ENCODE measurements at places on chromosomes 7 and 10.

- no peak for DNase-seq
These were observed 473.7 kb downstream of the SUGCT start for GRCh38 chr7:40608321-40609075.

GRCh38 chr7:26199301-26200037, 1.1 kb downstream of the HNRNPA2B1 start:
- DNase-seq: no peak

GRCh38 chr7:1706721-1707613, 36.9 kb downstream of the ELFN1 start:
- DNase-seq: no peak

DNA sequence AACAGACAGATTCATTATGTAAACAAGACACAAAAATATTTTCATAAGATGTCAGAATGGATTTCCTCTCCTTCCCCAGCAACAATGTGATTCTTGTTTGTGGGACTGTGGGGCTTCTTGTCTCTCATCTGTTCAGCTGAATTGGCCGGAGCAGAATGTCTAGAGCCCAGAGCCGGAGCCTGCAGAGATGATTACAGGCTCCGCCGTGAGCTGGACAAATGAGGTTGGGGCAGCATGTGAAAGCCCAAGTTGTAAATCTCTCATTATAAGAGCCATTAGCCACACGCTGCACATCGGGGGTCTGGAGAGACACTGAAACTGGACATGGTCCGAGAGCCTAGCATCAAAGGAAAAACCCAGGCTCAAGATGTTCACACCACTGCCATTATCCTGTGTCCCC, 137.0 kb upstream of the ADAM12 start:
- no peak for DNase-seq

DNA sequence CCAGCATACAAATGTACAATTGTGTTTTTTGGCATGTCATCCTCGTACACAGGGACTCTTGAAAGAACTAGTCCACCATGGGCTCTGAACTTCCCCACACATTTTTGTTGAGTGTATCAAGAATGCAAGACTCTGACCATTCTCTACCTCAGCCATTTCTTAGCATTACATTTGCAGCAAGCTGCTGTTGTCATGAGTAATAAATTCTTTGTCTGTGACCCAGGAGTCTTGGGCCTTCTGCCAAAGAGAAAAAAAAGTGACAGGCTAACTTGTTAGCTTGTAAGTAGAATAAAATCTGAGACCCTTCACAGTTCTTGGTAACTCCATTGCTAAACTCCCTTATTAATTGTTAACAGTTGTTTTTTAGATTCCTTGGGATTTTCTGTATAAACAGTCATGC, 542.3 kb upstream of the MBL2 start:
- DNase-seq: peak; percentile 81

DNA sequence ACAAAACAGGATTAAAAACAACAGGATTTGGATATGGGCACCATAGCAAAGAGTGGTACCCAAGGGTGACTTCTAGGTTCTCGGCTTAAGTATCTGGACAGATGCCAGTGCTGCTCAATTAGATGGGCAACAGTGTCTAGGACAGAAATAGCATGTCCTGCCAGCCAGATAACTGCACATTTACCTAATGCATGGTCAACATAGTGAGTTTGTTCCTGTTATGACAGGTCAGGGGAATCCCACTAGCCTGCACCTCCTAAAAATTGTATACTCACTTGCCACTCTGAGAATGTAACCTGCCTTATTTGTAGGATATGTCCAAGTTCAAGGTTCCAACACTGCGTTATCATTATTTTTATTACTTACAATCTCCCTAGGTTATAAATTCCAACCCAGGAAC, 471.7 kb downstream of the GRM8 start:
- DNase-seq: no peak

DNA sequence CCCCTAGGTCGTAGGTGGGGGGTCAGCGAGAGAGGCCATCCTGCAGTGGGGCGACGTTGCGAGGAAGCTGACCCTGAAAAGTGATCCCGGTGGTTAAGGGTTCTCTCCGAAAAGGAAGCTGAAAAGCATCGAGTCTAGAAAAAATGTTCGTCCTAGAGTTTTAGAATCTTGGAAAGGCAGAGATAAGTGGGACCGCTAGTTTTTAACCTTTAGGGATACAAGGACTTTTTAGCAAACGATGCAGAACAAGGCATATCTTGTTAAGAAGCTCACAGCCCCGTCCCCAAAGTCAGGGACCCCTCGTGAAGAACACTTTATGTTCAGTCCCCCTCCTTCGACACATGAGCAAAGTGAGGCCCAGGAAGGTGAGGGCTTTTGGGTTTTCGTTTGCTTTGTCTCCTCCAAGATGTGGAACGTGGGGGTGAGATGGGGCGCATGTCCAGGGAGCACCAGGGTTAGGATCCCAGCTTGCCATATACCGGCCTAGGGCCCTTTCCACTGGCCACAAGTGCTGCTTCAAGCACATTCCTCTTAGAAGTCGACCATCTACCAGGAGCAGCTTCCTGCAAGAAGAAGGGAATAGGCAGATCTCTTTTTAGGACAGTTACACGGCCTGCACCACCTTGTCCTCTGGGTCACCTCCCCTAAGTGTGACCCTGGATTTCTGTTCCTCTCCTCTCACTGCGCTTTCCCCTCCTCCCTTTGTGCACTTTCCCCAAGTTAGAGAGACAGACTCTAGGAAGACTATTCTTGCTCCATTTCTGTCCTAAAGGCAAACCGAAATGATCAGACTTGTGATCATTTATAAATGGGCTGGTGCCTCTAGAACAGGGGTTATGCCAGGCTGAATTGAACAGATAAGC, 969 bp downstream of the SLC35G1 start:
- DNase-seq: no peak

GRCh38 chr10:12872577-12872976, 128.9 kb downstream of the CCDC3 start:
- no peak for DNase-seq

DNA sequence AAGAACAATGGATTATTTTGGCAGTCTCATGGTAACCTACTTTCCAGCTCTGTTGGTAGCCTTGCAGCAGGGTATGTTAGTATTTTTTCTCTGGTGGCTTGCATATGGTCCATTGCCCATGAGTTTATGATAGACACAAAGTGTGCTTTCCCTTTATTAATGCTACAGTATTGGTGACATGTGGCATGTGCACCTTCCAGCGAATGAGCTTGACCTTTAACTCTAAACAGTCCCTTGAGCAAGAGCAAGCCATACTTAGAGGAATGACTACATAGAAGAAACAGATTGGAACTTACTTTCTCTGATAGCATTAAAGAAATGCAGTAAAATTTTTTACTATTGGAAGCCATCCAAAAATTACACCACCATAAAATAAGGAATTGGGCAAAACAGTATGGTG, 73.9 kb downstream of the VTI1A start:
- DNase-seq: no peak

GRCh38 chr10:97889461-97890265, 40.0 kb downstream of the GOLGA7B start:
- no peak for DNase-seq

DNA sequence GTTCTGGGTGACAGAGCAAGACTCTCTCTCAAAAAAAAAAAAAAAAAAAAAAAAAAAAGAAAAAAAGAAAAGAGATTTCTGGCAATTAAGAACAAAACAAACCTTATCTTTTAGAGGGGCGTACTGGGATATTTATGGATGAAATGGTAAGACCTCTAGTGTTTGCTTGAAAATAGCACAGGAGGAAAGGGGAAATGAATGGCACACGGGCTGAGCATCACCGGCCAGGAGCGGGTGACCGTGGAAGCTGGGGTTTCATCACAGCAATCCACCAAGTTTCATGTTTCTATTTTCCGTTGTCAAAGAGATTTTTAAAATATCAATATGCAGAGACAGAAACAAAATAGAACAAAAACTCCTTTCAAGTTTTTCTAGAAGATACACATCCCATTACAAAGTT, 105.6 kb downstream of the SVIL start:
- DNase-seq: no peak

GRCh38 chr10:43681220-43681619, 32.5 kb upstream of the ZNF32 start:
- no peak for DNase-seq

GRCh38 chr10:108104551-108105156, 940.1 kb upstream of the SORCS1 start:
- no peak for DNase-seq

DNA sequence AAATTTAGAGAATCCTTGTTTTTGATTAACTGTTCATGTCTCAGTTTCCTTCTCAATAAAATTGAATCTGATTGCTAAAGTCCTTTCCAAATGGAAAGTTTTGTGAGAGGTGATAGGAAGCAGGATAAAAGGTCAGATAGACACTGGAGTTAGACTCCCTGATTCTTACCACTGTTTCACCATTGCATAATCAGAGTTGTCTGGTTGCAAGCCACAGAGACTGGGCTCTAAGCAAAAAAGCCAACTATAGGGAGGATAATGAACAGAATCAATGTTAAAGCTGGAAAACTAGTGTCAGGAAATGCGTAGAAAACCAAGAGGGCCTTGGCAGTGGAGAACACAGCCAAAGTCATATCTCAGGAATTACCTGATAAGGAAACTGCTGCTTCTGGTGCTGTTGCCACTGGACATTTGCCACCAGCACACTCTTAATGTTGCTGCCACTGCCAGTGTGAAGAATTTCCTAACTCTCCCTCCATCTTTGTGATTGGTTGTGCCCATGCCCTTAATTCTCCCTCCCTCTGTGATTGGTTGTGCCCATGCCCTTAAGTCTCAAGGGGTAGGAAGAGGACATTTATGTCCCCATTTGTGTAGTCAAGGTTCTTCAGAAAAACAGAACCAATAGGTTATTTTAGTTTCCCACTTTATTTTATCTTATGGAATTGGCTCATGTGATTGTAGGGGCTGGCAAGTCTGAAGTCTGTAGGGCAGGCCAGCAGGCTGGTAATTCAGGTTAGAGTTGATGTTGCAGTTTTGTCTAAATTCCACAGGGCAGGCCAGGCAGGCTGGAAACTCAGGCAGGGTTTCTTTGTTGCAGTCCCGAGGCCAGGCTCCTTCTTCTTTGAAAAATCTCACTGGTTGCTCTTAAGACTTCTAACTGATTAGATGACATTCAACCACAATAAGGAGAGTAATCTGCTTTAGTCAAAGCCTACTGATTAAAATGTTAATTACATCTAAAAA, 639.0 kb downstream of the REEP3 start:
- DNase-seq: no peak

DNA sequence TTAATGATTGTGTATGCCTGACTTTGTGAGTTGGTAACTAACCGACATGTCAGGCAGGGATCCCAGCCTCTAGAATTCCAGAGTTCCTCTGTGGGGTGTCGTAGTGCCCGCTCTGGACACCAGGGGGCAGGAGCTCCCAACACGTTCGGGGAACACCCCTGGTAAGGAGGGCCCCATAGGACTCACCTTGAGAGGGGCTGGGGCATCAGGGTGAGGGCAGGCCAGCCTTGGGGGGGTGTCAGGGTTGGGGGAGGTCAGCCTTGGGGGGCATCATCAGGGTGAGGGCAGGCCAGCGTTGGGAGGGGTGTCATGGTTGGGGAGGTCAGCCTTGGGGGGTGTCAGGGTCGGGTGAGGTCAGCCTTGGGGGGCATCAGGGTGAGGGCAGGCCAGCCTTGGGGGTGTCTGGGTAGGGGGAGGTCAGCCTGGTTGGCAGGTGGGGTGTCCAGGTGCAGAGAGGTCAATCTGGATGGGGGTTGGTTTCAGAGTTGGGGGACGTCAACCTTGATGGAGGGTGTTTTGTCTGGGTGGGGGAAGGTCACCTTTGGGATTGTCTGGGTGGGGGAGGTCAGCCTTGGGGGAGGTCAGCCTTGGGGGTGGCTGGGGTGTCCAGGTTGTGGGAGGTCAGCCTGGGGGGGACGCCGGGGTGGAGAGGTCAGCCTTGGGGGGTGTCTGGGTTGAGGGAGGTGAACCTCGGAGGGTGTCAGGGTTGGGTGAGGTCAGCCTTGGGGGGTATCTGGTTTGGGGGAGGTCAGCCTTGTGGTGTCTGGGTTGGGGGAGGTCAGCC, 45.6 kb upstream of the SUN1 start:
- DNase-seq: no peak

DNA sequence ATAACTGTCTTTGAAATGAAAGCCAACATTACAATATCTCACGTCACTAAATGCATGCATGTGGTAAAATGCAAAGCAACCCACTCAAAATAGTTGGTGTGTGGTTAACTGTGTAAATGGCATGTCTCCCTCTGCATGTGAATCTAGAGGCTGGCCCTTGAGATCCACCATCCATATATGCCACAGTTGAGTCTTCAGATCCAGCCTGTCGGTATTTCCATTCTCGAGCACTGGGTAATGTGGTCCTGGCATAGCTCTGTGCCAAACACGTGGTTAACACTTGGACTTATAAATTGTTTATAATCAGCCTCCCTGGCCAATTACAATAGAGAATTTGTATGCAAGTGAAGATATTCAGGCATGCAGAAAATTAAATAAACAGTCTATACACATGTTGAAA, 90.3 kb downstream of the LYZL1 start:
- no peak for DNase-seq

GRCh38 chr10:110340816-110341215, 36.1 kb upstream of the SMNDC1 start:
- no peak for DNase-seq

DNA sequence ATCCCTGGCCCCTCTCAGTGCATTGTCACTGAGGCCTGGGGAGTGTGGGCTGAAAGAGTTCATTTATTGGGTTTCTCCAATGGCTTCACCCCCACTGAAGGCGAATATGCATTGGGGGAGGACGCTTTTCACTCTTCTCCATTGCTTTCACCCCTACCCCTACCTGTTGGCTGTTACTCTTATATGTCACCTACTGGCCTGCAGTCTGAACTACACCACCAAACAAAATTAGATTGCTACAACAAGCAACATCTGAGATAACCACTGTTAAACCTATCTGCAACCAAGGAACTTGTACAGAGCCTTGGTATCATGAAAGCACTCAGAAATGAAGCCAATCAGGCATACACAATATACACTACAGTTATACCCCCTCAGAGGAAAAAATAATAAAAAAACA, 203.7 kb downstream of the REEP3 start:
- no peak for DNase-seq

DNA sequence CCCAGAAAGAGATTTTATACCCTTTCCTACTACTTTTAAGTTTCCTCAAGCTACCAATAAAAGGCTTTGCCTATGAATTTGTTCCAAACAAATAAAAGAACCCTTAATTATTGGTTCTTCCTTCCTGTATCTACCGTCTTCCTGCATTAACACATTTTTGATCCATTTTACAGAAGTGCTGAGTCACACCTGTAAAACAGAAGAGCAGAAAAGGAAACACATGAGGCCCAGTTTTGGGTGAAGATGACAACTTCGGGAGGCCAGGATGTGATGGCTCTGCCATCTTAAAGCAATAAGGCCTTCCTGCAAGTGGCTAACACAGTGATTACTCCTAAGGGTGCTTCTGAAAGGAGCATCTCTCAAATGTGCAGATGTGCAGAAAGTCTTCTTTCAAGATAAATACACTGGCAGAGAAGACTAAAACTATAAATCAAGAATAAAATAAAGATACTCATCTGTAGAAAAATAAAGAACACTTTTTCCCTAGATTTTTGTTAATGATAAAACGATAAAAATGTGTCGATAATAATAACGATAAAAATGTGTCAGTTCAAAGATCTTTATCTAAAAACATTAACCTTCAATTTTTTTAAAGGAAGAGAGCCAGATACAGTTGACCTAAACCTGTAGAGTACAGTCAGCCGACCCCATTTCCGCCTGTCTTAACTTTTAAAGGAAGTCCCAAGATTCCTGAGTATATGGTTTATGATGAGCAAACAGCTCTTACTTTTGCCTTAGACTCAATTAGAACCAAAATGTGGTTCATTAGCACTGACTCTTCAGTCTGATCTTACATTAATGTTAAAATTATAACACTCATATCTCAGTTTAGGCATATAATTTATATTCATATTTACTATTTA, 108.6 kb downstream of the UBE2H start:
- DNase-seq: no peak

All from AG04449 (cell line).